ENCODE measurements at places on chromosomes 6 and 20.

DNA sequence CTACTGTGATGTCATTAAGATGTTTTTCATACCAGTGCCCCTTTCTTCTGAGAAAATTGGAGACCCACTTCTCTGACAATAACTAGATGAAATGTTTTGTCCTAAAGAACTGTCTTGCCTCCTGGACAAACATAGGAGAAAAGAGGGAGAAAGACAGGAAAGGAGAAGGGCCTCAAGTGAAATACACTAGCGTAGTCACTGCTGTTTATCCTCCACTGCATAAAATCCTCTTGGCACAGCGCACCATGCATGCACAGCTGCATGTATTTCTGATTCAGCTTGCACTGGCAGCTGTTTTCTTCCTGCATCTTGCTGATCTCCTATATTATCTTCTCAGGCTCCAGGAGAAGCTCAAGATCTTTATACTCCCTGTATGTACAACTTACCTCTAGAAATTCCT, 158.0 kb upstream of the BMP5 start:
- no peak for DNase-seq

DNA sequence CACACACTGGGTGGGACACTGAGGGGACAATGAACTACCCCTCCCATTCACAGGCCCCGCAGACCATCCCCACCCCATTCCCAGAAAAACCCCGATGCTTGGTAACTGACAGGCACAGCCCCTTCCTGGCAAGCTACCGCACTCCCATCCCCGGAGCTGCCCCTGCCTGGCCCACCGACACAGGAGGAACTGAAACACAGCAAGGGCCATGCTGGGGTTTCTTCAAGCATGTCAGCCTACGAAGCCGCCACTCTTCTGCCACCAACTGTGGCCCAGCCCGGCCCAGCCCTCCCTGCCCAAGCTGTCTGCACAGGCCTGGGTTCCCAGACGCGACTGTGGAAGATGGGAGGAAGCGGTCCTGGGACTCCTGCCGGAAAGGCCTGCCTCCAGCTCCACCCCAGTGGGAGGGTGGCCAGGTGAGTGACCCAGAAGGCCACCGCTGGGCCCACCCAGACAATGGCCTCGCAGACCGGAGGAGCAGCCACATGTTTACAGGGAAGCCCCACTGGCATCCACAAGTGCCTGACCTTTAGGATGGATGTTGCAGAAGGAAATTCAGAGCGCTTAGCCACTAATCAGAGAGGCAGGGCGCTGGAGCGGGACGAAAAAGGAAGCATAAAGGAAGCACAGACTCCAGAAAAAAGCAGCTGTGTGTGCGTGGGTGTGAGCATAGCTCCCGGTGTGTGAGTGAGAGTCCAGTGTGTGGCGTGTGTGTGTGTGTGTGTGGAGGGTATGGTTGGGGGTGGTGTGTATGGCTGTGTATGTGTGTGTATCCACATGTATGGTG, 91.6 kb downstream of the PRND start:
- no peak for DNase-seq

DNA sequence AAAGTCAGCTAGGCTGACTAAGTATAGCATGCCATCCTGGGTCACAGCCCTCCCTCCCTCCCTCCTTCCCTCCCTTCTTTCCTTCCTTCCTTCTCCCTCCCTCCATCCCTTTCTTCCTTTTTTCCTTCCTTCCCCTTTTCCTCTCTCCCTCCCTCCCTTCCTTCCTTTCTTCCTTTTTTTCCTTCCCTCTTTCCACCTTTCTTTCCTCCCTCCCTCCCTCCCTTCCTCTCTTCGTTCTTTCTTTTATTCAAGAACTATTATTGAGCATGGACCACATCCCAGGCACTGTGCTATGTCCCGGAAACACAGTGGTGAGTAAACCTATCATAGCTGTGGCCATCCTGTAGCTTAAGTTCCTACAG, 106.2 kb upstream of the BACH2 start:
- no peak for DNase-seq

- no peak for DNase-seq
These were observed 98.1 kb downstream of the DNAH8 start for GRCh38 chr6:38813041-38813823.

- no peak for DNase-seq
These were observed 56.4 kb downstream of the AIG1 start for GRCh38 chr6:143117108-143117507.

DNA sequence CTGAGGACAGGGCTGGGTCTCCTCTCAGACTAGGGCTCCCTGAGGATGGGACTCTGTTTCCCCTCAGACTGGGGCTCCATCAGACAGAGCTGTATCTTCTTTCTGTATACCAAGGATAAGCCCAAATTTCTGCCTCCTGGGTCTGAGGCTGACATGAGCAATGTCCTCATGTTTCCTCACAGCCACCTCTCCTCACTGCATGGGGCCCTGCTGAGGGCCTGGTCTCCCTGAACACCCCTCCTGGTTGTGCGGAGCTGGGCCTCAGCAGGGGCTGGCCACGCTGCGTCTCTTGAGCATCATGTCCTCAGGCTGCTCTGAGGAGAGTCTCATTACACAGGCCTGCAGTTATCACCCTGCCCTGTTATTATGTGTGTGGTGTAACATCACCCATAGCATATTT, 144.6 kb downstream of the LRFN2 start:
- no peak for DNase-seq

GRCh38 chr6:18997375-18997826, 610.3 kb downstream of the RNF144B start:
- DNase-seq = no peak

DNA sequence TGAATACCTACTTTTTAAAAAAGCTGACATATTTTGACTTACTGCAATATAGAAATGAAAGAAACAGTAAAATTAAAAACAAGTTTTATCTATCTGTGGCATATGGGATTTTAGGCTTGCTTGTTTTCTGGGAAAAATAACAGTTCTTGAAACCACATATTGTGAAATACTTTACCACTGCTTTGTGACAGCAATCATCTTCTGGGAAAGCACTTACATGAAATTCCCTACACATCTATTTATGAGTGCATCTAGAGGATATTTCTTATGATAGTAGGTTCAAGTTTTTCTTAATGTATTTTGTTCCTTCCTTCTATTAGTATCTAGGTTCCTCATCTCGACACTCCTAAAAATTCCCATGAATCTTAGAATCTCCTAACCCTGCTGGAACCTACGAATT, 75.2 kb downstream of the STXBP5 start:
- no peak for DNase-seq

DNA sequence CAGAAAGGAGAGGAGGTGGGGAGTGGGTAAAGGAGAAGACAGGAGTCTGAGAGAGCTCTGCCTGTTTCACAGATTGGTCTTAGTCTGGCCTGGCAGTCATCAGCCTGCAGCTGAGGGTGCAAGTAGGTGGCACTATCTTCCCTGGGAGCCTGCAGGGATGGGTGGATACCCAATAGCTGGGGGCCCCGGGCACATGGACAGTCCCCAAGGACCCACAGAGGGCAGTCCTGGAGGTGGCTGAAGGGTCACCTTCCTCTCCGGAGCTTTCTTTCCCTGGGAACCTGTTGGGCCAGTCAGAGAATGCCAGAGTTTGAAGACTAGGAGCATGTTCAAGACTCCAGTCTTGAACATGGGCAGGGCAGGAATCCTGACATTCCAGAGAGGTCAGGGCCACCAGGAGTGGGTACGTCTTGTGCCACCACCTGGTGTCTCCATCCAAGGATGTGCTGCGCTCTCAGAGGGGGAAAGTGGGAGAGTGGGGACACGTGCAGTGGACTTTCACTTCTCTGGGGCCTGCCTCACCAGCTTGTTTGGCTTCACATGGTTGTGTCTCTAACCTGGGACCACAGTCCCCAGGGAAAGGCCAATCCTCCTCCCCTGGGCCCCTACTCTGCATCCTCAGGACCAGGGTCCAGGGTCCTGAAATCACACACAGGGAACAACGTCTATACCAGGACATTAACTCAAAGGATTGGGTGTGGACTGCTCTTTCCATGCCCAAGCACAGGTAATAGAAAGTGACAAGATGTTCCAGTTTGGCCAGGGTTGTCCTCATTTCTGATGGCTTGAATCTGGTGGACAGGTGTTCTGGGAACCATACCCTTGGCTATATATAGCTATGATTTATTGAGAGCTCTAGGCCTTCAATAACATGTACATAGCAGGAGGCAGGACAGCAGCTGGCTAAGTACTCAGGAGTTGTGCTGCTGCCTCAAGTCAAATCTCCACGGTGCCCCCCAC, 18.0 kb downstream of the AARS2 start:
- no peak for DNase-seq

DNA sequence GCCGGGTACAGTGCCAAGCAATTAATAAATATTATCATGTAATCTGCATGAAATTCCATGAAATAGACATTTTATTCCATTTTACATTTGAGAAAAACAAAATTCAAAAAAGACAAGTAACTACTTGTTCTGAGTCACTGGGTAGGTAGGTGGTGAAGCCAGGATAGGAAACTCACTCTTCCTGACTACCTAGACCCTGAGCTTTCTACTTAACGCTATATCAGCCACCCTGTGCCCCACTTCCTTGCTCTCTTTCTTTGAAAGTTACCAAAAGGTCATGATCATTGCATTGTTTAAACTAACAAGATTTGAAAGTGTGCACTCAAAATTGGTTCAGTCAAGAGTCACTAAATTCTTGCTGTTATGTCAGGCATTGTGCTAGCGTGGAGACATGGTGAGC, 235.7 kb downstream of the CD83 start:
- DNase-seq = no peak

GRCh38 chr6:100704961-100705360, 176.2 kb downstream of the ASCC3 start:
- DNase-seq = no peak

DNA sequence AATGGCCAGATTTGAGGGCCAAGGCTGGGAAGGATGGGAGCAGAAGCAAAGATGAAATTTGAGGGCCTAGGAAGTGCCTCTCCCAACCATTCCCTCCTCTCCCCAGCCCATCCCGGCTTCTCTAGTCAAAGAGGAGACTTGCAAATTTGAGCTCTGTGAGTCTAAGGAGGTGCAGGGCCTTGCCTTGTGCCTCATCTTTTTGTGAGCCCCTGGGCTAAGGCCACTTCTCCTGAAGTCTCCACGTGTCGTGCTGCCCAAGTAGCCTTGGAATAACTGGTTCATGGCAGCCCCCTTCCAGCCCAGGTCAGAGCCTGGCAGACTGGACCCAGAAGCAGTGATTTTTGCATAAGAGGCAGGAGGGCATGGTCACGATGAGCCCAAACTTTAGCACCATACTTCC, 6.7 kb downstream of the PTGIS start:
- no peak for DNase-seq

DNA sequence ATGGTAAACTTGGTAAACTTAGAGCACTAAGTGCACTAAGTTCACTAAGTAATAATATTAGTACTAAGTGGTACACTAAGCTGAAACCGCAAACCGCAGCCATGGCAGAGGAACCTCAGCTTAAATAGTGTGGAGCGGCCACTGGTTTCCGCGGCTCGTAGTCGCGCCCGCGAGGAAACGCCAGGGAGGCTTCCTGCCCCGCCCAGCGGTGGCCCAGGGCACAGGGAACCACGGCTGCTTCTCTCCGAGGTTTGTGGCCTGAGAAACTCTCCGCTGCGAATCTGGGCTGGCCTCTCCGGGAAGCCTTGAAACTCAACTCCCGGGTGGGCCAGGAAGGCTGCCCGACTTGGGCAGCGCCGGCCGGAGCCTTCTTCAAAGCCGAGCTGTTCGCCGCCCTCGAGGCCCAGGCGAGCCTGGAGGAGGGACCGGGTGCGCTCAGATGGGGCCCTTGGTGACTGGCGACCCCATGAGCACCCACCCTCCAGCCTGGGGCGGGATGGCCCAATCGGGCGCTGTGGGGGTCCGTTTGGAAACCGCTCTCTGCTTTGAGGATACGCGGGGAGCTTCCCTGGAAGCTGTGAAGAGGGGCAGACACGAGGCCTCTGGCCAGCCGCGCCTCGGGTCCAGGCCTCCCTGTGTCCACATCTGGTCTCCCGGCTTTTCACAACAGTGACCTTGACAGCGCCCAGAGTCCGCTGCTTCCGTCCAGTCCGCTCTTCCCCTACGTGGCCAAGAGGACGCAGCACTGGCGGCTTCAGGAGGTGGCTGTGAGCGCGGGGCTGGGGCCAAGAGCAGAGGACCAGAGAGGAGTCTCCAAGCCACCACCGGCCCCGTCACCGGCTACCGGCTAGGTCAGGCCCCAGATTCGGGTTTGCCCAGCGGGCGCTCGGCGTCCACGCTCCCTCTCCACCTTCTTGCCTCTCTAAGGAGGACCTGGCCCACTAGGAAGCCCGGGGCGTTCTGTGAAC, 25.4 kb upstream of the HLA-E start:
- no peak for DNase-seq

DNA sequence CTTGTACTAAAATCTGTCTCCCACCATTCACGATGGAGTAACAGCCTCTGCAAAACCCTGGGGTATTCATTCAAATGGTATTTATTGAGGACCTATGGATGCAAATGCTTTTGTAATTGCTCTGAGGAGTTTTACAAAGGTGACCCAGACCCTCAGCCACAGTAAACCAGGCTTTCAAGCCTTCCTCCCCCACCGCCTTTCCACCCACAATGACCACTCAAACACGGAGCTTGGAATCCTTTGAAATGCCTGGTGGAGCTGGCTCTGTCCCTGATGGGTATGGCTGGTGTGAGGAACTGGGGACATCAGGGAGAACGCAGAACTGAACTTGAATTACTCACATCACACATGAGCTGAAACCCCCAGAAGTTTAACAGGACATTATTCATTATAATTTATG, 246.4 kb downstream of the CDH26 start:
- DNase-seq = no peak

DNA sequence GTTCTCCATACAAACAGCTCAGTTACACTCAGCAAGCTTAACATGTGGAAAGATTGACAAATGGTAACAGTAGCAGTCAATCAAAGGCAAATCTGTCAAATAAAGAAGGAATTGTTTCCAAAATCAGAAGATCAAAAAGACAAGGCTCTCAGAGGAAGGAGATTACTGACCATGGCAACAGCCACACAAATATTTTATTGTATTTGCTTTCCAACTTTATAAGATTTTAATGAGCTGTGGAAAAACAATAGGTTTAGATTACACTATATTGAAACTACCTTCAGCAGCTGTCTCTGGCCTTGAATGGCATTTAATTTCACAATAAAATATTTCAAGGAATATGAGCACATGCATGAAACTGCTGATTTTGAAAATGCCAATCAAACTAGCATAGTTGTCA, 1143.9 kb upstream of the GJE1 start:
- no peak for DNase-seq

DNA sequence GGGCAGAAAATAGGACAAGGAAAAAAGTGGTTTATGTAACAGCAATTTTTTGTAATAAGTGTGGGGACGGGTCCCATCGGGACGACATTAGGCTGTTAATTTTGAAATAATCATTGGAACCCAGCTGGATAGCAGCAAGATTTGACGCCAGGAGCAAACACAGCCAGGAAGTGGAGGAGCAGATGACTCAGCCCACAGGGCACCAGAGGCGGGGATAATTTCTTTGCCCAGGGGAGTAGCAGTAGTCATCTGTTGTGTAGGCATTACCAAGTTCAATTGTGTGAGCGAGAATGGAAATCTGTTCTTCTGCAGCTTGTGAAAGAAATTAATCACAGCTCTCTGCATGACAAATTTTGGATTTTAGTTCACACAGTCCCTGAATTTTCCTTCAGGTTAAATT, 22.6 kb upstream of the RIN2 start:
- peak; percentile 90 for DNase-seq

GRCh38 chr20:63475209-63475608, 2.8 kb upstream of the KCNQ2 start:
- DNase-seq = no peak
